A549 treated with GW870086 at 1 μM for 4 hours (cell line): ENCODE measurements at places on chromosomes 6 and 20. TPM values are rescaled to one million over a fixed set of nuclear protein-coding genes. Genes with fewer than 3 reads are reported as not detected.

The NOL4L gene
- 11.0 to 12.9 TPM (median 12.4 TPM) in 5 replicates for total RNA-seq

The LTA gene
- 0.17 to 0.34 TPM in 2 of 5 replicates, not detected in the others for total RNA-seq

The DCDC2 gene
- 2.3 to 3.3 TPM (median 2.5 TPM) in 5 replicates for total RNA-seq

The BLTP3A gene
- 4.1 to 5.9 TPM (median 5.7 TPM) in 5 replicates for total RNA-seq

The TDRD6 gene
- not detected in 5 replicates for total RNA-seq

The SPATA25 gene
- total RNA-seq = 0.56 to 0.74 TPM (median 0.69 TPM) in 5 replicates

The PRELID3B gene
- 54.9 to 71.9 TPM (median 61.7 TPM) in 5 replicates for total RNA-seq
